ENCODE measurements at places on chromosomes 5 and 9.

DNA sequence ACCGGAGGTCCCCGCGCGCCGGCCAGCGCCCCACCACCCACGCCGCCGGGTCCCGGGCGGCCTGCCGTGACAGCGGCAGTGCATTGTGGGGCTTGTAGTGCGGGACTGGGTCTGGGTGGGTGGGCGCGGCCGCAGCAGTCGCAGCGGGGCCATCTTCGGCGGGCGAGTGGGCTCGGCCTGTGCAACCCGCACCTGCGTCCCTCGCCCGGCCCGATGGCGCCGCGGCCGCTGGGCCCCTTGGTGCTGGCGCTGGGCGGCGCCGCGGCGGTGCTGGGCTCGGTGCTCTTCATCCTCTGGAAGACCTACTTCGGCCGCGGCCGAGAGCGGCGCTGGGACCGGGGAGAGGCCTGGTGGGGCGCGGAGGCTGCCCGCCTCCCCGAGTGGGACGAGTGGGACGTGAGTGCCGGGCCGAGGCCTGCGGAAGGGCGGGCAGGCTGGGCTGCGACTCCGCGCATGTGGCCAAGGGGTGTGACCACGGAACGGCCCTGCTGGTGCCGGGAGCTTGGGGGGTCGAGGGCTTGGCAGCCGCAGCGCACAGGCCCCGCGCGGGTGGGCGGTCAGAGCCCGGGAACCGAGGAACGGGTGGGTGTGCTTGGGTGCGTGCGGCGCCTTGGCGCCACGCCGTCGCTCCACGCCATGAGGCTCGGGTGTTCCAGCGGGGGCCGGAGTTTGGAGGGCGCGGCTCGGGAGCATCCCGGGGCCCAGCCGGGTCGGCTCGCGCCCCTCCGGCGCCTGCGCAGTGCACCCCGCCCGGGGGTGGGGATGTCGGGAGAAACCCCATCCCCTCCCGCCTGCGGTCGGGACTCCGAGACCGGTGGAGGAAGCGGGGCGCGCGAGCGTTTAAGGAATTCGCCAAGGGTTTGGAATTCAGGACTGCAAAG is at the start of gene ARL10:
Gene ARL10, plus strand, starts transcription at position 137 of the 881 bp plus-strand sequence. Its CDS starts 77 bp downstream, at position 214.
- peak; percentile 42 for DNase-seq

DNA sequence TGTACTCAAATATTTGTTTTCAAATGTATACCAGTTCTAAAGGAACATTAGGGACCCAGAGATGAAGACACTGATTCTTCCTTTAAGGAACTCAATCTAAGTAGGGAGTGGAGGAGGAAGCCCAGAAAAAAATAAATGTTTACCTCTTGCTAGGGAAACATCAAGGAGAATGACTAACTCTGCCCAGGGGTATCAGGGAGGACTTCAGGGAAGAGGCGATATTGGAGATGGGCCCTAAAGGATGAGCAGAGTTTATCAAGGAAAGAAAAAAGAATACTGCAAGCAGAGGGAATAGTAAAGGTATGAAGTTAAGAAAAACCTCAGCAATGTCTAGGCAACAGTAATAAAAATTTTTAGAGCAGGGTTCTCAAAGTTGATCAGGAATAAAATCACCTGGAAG is 16.4 kb downstream of the FBXW2 start:
- DNase-seq, result no peak

- DNase-seq, result no peak
Observed at GRCh38 chr5:180136630-180137381, 65.2 kb upstream of the RNF130 start.

GRCh38 chr9:78468974-78469576 is 172.2 kb downstream of the PSAT1 start:
- no peak for DNase-seq

- DNase-seq, result no peak
Observed at GRCh38 chr9:88737876-88738275, 202.9 kb downstream of the NXNL2 start.

GRCh38 chr5:33282696-33283095 is 158.1 kb upstream of the TARS1 start:
- DNase-seq, result no peak

DNA sequence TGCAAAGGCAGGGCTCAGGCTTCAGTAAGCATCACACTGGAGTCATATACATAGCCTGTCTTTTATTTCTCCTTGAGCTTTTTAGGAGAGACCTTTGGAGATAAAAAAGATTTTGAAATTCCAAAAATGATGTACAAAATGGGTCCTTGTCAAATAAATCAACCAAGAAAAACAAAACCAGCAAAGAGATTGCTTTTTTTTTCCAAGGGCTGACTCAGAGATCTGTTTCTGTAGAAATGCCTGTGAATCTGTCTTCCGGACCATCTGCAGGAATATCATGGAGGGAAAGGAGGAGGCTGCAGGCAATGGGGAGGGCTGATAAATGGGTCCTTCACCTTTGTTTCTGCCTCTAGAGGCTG is 77.4 kb downstream of the SLIT3 start:
- DNase-seq, result no peak

GRCh38 chr5:113292462-113292861 is 142.3 kb downstream of the TSSK1B start:
- no peak for DNase-seq

DNA sequence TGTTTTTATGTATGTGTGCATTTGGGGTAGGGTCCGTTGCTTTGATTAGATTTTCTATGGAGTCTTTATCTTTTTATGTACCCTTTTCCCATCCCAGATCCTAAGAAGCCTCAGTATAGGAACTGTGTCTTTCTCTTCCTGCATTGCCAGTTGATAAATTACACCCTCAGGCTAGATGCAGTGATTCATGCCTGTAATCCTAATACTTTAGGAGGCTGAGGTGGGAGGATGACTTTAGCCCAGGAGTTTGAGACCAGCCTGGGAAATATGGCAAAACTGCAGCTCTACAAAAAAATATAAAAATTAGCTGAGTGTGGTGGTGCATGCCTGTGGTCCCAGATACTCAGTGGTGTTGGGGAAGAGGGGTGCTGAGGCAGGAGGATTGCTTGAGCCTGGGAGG is 40.2 kb downstream of the NLN start:
- no peak for DNase-seq

GRCh38 chr9:217950-218349 is 3.3 kb downstream of the DOCK8 start:
- no peak for DNase-seq

- no peak for DNase-seq
Observed at GRCh38 chr9:129675620-129676019, 10.2 kb downstream of the PRRX2 start.

DNA sequence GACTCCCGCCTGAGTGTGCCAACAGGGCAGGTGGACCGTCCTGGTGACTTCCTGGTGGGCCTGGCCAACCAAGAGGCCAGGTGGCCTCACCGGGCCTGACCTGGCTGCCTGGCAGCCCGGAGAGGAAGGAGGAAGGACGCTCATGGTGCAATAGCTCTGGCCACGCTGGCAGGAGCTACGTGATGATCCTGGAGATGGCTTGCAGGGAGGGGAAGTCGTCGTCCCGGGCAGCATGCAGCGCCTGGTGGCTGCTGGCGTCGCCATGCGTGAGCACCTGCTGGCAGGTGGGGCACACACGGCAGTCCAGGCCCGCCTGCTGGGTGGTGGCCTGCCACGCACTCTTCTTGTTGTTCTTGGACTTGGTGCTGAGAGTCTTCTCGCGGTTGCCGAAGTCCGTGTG is 26.3 kb downstream of the SPATA31C1 start:
- no peak for DNase-seq

GRCh38 chr9:38065369-38066075 is 3.5 kb downstream of the SHB start:
- DNase-seq, result no peak

DNA sequence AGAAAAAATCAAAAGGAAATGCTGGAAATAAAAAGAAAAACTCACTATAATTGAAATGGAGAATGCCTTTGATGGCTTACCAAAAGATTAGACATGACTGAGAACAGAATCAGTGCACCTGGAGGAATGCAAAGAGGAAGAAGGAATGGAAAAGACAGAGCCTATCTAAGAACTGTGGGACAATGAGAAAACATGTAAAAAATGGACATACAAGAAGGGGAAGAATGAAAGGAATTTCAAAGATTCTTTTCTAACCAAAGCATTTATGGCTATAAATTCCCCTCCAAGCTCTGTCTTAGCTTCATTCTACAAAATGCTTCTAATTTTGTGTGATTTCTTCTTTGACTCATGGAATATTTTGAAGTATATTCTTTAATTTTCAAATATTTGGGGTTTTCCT is 47.5 kb upstream of the CLK4 start:
- DNase-seq, result no peak

DNA sequence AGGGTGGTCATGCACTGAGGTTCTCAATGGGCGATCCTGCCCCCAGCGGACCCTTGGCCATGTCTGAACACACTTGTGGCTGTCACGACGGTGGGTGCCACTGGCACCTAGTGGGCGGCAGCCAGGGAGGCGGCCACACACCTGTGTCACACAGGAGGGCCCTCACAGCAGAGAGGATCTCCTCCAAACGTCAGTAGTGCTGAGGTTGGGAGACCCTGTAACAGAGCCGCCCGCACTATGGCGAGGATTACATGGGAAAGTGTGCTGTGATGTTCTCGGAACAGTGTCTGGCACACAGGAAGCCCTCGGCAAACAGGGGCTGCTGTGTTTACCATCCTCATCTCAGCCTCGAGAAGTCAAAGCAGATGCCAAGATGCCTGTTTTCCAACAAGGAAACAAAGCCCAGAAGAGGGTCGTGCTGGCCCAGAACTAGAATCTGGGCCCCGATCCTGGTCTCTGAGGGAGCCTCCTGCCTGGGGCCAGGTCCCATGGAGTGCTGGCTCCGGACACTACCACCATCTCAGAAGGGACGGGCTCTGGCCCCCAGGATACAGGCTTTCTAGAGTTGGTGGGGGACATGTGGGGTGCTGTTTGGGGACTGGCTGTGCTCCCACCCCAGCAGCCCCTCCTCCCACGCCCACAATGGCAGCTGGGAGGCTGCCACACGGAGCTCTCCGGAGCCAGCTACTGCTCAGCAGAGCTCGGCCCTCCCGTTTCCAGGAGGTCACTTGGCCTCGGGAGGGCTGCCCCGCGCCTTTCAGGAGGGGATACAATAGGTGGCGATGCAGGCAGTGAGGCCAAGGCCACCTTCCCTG is 48.2 kb downstream of the DBH start:
- no peak for DNase-seq

- DNase-seq, result no peak
Observed at GRCh38 chr5:24899180-24899579, 254.4 kb upstream of the CDH10 start.

DNA sequence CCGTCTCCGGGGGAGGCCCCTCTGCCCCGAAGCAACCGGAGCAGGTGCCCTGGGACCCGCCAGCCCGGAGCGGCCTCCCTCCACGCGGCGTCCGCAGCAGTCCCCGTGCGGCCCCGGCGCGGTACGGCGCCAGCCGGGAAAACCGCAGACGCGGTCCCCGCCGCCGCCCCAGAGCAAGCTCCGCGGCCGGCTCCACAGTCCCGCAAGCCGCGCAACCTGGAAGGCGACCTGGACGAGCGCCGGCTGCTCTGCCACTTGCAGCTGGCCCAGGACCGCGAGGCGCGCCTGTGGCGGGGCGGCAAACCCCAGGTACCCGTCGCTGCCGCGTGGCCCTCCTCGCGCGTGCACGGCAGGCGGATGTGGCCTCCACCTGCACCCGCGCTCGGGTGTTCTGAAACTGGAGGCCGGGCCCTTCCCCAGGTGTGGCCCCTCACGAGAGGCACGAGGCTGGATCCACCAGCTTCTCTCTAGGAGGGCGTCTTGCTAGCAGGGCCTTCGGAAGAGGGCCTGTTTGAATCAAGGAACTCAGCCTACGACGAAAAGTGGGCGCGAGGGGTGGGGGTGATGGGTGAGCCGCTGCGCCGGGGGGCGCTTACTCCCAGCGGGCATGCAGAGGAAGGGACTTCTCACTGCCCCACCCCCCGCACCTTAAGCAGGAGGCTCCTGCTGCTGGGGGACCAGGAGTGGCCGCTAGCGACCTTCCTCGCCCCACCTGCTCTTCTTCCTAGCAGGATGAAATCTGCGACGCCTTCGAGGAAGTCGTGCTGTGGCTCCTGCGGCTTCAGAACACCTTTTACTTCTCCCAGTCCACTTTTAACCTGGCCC is 602 bp downstream of the CCNI2 start:
- DNase-seq, result no peak

DNA sequence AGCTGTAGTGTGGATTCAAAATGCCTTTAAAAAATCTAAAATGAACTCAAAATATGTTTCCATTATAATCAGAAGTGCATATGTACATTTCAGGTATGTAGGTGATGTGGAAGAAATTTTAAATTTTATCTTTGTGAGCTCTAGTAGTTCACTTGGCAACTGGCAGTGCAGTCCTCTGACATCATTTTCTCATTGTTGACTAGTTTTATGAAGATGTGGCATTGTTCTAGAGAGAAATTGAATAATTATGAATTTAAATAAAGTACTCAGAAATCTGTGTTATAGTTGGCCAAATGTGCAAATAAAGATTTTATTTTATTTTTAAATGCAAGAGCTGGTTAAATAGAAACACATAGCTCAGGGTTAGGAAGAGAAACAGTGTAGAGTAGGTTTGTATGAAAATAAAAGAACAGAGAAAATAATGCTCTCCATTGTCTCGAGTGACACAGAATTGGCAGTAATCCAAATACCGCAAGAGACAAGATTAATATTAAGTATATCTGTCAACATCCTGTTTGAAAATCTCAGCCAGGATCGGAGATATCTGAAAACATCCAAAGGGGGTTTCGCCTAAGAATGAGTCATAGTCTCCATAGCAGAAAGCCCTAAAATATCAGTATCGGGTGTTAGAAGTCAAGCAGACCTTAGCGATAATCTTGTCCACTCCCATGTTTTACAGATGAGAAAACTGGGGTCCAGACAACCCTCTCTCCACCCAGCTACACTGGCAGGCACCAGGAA is 189.4 kb downstream of the CCDC192 start:
- no peak for DNase-seq

DNA sequence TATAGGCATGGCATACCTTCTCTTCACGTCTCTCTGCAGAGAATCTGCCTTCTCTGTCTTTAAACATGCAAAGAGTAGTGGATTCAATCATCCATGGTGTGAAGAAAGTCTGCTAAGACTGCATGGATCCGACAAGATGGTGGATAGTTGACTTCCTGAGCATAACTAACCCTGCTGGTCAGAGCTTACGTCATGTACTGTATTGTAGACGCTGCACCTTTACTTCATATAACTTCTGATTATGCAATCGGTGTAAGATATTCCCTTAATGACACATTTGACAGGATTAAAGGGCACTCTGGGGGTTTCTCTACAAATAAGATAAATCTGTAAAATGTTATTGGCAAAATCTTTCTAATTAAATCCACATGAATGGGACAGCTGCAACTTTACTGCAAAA is 240.3 kb upstream of the NREP start:
- no peak for DNase-seq

- DNase-seq, result peak; percentile 18
Observed at GRCh38 chr9:14441976-14442651, 128.2 kb upstream of the NFIB start.

- DNase-seq, result no peak
Observed at GRCh38 chr5:73482383-73483136, 15.7 kb upstream of the BTF3 start.

GRCh38 chr5:67166460-67167285 is 29.9 kb downstream of the CD180 start:
- no peak for DNase-seq

GRCh38 chr5:40235471-40236400 is 444.0 kb upstream of the PTGER4 start:
- DNase-seq, result no peak
